ENCODE measurements at places on chromosomes 7 and 10. TPM values are rescaled to one million over a fixed set of nuclear protein-coding genes. Genes with fewer than 3 reads are reported as not detected.

The CLDN12 gene
- total RNA-seq, result 24.3 TPM

The OR2A7 gene
- 1.1 TPM for total RNA-seq

The ANK3 gene
- 224 TPM for total RNA-seq

DNA sequence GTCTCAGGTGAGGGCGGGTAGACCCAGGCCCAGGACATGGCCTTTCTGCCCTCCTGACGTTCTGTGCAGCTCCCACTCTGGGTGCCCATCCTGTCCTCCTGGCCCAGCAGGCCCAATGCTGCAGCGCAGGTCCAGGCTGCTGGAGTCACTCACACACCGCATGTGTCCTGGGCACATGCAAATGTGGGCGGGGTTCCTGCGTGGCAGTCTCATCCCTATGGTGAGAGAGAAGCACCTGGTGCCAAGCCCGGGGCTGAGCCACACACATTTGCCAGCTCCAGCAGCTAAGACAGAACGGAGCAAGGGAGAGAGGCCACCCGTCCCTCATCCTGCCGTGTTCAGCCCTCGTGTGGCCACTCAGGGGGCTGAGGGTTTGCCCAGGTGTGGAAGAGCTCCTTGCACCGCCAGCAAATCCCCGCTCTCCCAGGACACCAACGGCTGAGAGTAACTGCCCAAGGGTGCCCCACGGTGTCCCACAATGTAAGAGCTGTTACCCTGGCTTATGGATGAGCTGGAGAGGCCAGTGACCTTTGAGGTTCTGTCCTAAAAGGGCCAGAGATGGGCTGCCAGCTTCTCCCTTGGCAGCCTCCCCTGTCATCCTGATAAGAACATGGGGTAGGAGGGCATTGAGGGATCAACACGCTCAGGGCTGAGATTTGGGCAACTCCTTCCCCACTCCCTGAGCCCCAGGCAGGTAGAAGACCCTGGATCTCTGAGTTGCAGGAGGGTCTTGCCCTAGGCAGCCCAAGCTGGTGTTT, 4.4 kb downstream of the FUOM start:
- DNase-seq, result no peak

DNA sequence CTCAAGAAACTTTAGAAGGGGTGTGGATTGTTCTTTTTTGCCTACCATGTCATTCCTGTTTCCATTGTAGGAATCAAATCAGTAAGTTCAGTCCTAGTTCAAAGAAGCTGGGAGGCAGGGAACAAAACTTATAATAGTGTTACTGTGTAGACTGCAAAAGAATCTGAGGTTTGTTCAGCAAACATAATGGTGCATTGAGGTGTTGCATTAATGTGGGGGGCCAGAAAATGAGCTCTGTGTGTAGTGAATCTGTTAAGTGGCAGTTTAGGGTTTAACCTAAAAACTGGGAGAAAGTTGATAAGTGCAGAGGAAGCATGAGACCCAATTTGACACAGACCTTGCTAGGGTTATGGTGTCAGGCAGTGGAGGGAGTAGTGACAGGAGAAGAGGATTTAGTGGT, 197.7 kb downstream of the SUGCT start:
- no peak for DNase-seq

DNA sequence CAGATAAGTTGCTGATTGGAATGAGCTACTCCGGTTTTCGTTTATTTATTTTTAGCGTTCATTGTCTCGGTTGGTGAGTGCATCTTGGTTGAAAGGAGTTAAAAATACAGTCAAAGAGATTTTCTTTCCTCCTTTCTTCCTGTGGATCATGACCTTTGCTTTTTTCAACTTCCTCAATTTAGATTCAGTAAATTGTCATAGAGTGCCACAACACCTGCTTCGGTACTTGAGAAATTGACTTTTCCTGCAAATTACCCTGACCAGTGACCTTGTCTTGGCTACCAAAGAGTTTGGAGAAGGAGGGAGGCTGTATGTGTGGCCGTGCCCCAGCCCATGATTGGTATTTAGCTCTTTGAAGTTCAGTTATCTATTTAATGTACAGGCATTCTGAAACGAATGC, 128.7 kb downstream of the FAM204A start:
- DNase-seq, result no peak

- DNase-seq, result no peak
These were observed 81.9 kb upstream of the AUTS2 start for GRCh38 chr7:69516238-69516820.

DNA sequence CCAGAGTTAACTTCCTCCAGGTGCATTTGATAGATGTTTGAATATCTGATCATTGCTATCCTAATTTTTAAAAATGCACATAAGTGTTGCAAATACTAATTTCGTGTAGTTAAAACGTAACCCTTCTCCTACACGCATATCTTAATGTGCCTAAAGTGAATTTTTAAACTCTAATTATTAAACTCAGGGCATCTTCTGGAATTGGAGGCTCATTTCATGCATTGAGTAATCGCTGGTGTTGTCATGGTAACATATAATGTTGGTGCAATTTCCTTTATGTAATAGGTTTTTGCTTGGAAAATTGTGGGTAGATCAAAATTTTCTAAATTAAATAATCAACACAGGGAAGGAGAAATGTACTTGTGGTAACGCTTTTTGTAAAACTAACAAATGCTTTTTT, 56.2 kb downstream of the ARMC3 start:
- no peak for DNase-seq

DNA sequence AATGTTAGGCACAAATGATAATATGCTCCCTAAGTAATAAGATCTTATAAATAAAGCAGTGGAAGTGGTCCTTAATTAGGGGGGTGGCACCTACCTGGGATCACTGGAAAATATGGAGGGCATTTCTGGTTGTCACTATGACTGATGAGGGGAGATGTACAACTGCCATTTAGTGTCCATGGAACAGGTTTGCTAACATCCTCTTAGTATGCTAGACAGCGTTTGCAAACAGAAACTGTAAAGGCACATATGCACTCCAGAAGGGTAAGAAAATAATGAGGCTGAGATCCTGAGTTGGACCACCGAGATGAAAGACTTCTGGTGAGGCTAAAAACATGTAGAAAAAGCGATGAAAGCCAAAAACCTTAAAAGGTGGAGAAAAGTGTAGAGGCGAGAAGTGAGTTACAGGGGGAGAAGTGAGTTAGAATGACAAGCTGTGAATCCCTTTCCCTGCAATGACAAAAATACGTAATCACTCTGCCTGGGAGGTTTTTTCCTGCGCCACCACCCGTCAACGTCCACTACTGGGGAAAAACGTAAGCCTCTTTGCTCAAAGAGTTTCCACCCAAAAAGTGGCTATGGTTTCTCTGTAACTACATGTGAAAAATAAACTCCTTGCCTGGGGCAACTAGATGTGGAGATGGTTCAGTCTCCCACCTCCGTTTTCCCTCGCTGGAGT, 767 bp downstream of the KRIT1 start:
- DNase-seq, result no peak

DNA sequence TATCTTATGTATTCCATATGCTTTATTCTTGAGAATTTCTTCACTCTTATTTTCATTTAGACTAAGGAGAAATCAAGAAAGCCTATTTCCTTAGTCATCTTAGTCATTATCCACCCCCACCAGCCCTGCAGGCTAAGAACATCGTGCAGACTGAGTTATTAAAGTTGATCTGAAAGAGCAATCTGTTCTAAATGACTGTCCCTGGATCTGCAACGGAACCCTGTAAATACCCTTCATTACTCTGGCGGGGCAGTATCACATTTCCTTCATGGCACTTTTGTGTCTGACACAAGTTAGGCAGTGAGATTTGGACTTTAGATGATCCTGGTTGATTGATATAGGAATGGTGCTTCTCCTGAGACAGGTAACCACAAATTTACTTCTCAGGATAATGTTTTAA, 3.5 kb upstream of the MYPN start:
- DNase-seq, result no peak

- DNase-seq, result no peak
These were observed 69.6 kb upstream of the ZNF479 start for GRCh38 chr7:57201895-57202210.

GRCh38 chr10:75597773-75598440, 166.5 kb downstream of the LRMDA start:
- no peak for DNase-seq

- DNase-seq, result no peak
These were observed 169.3 kb downstream of the GFRA1 start for GRCh38 chr10:116103668-116104067.

GRCh38 chr10:59991661-59992060, 85.3 kb upstream of the CCDC6 start:
- DNase-seq, result peak; percentile 13

- no peak for DNase-seq
These were observed 45.1 kb downstream of the DPY19L1 start for GRCh38 chr7:34991938-34992840.

DNA sequence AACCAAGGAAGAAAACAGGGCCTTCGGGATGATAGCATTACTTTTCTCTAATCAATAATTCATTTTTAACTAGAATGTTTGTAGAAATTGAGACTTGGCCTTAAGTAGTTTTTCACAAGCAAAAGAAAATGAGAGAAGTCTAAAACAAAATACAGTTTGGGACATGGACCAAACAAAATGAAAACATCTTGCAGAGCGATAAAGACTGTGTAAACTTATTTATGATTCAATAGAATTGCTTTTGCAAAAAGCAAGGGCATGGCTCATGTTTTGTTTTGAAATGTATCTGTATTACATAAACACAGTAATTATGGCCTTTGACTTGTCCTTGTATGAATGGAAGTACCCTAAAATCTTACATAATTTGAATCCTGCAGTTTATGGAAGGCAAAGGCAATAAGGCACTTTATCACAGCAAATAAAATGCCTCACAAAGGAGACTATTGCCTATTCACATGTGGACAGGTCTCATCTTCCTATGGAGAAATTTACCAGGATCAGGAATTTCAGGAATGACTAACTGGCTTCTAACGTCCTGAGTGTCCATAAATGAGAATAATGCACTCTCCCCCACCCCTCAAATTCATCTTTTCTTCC, 295.2 kb downstream of the PTEN start:
- DNase-seq, result no peak

- no peak for DNase-seq
These were observed 432.7 kb downstream of the DPP6 start for GRCh38 chr7:154484943-154485342.

DNA sequence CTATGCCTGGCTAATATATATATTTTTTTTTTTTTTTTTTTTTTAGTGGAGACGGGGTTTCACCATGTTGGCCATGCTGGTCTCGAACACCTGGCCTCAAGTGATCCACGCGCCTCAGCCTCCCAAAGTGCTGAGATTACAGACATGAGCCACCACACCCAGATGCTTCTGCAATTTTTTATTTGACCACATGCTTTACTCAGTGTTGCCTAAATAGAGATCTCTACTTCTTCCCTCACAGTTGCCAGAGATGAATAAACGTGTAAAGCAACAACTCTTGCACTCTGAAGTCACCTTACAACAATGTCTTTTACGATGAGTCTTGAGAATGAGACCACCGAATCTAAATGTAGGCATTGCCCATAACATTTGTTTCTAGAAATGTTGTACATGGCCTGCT, 107.9 kb upstream of the FRMD4A start:
- DNase-seq, result no peak

DNA sequence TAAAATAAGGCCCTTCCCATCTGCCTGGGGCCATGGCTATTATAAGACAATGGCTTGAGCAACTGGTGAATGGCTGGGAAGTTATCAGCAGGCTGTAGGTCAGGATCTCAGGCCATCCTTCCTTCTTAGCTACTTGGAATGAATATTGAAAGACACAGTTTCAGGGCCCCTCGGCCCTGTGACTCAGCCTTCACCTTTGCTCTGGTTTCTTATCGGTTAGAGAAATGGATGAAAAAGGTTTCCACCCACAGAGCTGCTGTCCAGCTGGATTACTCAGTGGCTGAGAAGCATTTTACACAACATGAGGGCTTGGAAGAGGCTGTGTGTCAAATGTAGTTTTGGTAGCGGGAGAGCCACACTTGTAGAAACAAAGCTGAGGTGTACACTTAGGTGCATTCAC, 9.4 kb downstream of the ACSL5 start:
- no peak for DNase-seq

- DNase-seq, result no peak
These were observed 846 bp downstream of the ANKRD26 start for GRCh38 chr10:27099448-27099847.

DNA sequence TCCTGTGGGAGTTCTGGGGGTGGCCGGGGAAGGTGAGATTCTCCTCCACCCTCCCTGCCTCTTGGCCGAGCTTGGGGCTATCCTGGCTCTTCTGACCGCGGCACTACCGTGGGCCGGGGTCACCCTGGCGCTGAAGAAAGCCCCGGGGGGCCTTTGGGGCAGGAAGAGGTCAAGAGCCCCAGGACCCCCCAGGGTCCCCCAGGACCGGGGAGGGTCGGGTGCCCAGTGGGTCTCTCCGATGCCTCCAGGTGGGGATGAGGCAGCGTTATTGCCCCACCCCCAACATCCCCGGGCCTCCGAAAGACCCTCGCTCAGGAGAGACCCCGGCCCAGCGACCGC, 439 bp upstream of the KNDC1 start:
- DNase-seq, result no peak

DNA sequence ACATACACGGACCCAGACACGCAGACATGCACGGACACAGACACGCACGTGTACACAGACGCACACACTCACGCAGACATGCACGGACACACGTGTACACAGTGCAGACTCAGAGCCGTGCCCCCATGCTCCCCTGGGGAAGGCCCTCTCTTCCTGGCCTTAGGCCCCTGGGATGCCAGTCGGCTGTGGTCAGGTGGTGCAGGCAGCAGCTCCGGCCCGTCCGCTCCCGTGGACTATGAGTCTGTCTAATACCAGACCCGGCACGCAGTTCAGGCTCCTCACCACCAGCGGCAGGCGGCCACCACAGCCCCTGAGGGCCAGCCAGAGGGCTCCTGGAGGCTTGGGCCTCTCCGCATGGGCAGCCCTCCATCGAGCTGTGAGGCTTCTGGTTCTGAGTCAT, 52.0 kb upstream of the NKX6-2 start:
- DNase-seq, result no peak

All from tibial nerve (tissue), 4 donors.